ENCODE measurements at places on chromosomes 3 and 15.

- no peak for DNase-seq
Observed at GRCh38 chr3:184563561-184563925, 2.0 kb downstream of the EPHB3 start.

DNA sequence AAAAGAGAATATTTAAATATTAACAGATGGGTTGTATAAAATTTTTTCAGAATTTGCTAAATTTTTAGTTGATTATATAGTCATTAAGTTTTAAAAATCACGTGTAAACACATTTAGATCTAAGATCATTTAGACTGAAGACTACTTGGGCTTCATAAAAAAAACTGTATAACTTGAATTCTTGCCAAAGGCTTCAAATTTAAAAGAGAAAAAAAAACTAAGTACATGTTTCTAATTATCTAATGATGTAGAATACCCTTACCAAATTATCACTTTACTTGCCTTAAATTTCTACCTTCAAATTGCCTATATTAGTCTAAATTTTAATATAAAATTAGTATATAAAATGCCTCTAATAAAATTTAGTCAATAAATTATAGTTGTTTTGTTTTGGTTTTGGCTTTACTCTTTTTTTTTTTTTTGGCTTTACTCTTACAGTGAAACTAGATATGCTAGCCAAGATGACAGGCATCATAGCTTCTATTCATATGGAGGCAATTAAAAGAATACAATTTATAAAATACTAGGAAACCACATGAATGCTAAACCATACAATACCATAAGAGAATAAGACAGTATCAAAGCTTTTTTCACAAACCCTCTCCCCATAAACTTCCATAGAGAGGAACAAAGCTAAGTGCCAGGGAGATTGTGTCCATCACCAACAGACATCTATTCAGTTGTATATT lies 183.1 kb upstream of the KCNMB2 start:
- no peak for DNase-seq

DNA sequence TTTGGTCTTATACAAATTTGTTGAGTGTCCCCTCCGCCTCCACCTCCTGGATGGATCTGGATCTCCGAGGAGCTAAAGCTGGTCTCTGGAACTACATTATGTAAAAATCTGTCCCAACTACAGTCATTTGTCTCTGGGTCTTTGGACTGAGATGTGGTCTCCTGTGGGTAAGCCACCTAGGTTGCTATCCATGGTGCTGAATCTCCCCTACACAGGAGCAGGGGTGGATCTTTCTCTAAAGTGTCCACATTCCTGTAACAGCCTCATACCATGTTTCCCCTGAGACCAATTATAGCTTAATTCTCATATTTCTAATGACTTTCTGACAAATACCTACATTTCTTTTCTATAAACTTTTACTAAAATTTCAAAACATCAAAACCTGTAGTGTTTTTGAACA lies 625.8 kb downstream of the TAFA4 start:
- no peak for DNase-seq

- DNase-seq: no peak
Observed at GRCh38 chr3:52352566-52352965, 36.4 kb downstream of the DNAH1 start.

GRCh38 chr3:31180274-31180673 lies 285.8 kb upstream of the GADL1 start:
- DNase-seq: no peak

GRCh38 chr15:35019404-35020327 lies 31.6 kb upstream of the ZNF770 start:
- no peak for DNase-seq

GRCh38 chr15:57355259-57355658 lies 21.0 kb upstream of the CGNL1 start:
- DNase-seq: no peak

DNA sequence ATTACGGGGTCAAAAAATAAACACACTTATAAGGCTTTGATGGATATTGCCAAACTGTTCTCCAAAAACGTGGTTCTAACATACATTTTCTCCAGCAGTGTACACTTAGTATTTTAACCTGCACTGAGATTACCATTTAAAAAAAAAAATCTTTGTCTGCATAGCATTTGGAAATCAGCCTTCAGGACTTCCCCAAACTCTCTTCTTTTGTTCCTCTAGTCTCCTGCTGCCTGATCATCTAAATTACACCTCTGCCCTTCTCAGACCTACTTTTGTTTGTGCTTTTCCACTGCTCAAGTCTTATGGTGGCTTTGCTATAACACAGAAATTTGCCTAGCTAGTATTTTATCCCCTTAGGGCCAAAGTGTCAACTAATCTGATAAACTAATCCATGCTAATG lies 3.8 kb downstream of the NCEH1 start:
- no peak for DNase-seq

GRCh38 chr3:23653647-23654525 lies 151.9 kb upstream of the UBE2E1 start:
- DNase-seq: no peak

- DNase-seq: no peak
Observed at GRCh38 chr3:104040896-104041295, 1325.8 kb upstream of the ALCAM start.

DNA sequence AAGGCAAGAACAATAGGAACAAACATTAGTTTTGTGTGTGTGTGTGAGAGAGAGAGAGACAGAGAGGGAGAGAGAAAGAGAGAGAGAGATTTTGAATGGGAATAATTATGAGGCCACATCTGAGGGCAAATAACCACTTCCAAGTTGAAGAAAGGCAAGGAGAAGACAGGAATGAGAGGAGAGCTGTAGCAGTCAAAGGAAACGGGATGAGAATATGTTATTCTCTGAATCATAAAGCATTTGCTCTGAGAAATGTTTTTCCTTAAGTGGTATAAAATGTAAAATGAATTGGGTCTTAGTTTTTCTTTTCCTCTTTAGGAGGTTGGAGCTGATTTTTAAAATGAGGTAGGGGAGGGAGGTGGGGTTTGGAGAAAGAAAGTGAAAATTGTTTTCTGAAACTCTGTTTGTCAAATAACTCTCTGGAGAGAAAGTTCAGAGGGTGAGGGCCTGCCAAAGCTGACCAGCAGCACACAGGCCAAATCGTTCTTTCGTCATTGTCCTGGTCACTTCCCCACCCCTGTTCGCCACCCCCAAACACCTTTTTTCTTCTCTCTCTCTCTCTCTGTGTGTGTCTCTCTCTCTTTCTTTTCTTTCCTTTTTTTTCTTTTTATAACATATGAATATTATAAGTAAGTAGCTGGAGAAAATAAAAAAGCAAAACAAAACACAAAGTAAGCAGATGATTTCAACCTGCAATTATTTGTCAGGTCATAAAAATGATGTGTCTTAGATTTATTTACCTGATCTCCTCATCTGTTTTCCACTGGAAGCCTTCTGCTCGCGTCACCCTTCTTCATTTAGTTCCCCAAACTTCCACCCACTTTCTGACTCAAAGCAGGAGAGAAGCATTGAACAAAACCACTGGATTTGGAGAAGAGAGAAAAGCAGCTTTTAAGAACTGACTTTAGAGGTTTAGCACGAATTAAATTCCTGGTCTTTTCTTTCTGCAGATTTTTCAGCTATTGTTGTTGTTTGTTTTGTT lies 110.6 kb downstream of the LPP start:
- no peak for DNase-seq

GRCh38 chr3:49626101-49626581 lies 48.0 kb upstream of the APEH start:
- no peak for DNase-seq

DNA sequence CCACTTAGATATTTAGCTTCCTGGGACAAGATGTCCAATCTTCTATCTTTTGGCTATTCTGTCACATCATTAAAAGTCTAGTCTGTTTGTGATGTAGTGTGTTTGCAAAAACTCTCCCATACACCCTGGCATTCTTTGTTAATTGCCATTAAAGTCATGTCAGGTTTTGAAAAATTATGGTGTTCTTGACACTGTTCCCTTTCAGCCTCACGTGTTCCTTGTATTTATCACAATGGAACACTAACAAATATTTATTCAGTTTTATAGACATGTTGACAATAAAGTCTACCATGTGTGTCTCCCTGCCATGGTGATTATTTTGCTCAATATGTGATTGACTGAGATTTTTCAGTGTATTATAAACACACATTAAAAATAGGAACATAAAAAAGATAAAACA lies 9.4 kb upstream of the CACNA1D start:
- no peak for DNase-seq

GRCh38 chr15:93820566-93820965 lies 410.8 kb upstream of the MCTP2 start:
- no peak for DNase-seq

GRCh38 chr3:11558918-11559815 lies 84.5 kb downstream of the VGLL4 start:
- DNase-seq: no peak

Data from stimulated activated effector memory CD8-positive, alpha-beta T cell treated with anti-CD3 and anti-CD28 coated beads, Interleukin-12 subunit alpha, Interleukin-12 subunit beta, amount 100 ng/mL, for 72 hours (primary cell).